ENCODE measurements at places on chromosomes 4 and X.

DNA sequence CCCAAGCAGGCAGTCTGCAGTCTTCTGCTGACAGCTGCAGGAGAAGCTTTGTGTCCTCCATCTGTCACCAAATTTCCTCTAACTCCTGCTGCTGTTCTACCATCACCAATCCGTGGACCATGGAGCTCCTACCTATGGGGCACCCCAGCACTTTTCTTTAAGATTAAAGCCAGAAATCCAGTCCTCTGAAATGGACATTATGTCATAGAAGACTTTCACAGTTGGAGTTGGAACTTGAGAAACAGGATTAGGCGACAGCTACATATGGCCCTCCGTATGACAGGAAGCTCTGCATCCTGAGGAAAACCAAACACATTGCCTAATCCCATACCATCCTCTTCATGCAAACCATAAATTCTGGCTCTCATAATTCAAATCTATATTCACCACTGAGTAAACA, 470.6 kb upstream of the GALNTL6 start:
- no peak for DNase-seq

DNA sequence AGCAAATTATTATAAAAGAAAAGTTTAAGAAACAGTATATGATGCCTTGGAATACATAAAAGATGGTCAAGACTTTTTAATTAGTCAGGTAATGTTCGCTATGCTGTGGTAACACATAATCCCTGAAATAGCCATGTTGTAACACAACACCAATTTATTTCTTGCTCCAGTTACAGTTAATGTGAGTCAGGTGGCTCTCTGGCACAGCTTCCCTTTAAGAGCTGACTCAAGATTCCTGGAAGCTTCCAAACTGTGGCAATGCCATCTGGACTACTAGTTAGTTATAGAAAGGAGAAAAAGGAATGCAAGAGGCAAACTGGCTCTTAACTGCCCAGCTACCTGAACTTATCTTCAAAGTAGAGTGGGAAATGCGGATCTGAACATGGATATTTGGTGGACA, 210.5 kb downstream of the CHM start:
- no peak for DNase-seq

GRCh38 chr4:107736037-107736436, 16.0 kb upstream of the PAPSS1 start:
- DNase-seq, result no peak

- no peak for DNase-seq
These were observed 48.2 kb upstream of the EPGN start for GRCh38 chr4:74260036-74260435.

DNA sequence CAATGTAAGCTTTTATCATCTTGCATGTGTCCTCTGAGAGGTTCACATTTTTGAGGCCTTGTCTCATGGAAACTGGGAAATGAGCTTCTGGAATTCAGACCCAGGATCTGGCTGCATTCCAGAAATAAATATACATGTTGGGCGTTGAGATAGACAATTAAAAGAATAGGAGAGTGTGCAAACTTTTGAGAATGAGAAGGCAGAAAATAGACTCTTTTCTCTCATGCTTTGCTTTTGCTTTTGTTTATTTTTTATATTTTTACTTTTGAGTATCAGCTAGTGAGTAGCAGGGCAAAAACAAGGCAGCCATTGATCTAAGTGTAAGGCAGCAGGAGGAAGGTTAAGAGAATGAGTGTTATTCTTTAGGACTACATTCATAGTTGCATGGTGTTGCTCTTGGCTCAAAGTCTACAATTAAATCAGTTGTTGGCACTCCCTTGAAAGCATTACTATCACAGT, 12.4 kb downstream of the SHROOM3 start:
- no peak for DNase-seq

GRCh38 chr4:56261027-56261426, 126.3 kb downstream of the AASDH start:
- no peak for DNase-seq

- no peak for DNase-seq
These were observed 28.1 kb upstream of the JAKMIP1 start for GRCh38 chr4:6228158-6229067.

GRCh38 chrX:150446995-150447394, 83.9 kb downstream of the MAMLD1 start:
- no peak for DNase-seq

GRCh38 chr4:79823148-79823763, 249.8 kb downstream of the ANTXR2 start:
- DNase-seq, result no peak
